HL-60 (cell line): ENCODE measurements at places on chromosomes 12 and 14.

GRCh38 chr12:103880299-103881142, 39.5 kb upstream of the NT5DC3 start:
- DNase-seq, result no peak

- no peak for DNase-seq
Measured at GRCh38 chr12:55935738-55936151, 4.8 kb downstream of the DGKA start.

GRCh38 chr14:21721504-21721903, 47.9 kb upstream of the OR4E1 start:
- DNase-seq, result no peak

GRCh38 chr12:3523058-3523457, 32.1 kb downstream of the PRMT8 start:
- no peak for DNase-seq

DNA sequence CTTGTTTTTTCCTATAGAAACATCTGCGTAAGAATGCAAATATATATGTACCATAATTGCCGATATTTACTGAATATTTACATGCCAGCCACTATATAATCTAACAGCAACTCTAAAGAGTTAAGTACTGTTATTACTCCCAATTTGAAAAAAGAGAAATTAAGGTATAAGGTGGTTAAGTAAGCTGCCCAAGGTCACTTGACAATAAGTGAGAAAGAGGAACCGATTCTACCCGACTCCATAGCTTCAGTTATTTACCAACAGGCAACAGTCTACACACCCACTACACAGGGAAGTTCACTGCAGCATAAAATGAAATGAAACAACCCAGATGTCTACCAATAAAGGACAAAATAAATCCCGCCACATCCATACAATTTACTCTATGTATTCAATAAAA, 1.1 kb downstream of the MIS18BP1 start:
- peak; percentile 77 for DNase-seq

GRCh38 chr14:50397390-50398188, 908 bp upstream of the CDKL1 start:
- DNase-seq, result peak; percentile 54

- no peak for DNase-seq
Measured at GRCh38 chr12:121300083-121300819, 3.7 kb upstream of the CAMKK2 start.

DNA sequence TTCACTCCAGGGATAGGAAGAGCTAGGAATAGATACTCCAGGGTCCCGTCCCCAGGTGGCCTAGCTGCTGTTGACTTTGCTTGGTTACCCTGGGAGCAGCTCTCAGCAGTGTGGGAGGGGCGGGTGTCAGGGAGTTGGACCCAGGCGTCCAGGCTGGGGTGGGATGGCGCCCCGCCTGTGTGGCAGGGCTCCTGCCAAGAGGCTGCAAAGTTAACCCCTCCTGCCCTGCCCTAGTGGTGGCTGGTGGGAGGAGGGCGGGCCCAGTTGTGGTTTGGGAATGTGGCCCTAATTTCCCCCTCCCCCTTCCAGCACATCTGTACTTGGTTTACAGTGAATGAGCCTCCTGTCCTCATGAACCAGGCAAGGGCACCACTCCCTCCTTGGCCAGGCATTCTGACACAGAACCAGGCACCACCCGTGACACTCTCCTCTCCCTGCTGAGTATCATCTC, 1.7 kb upstream of the RARG start:
- no peak for DNase-seq

DNA sequence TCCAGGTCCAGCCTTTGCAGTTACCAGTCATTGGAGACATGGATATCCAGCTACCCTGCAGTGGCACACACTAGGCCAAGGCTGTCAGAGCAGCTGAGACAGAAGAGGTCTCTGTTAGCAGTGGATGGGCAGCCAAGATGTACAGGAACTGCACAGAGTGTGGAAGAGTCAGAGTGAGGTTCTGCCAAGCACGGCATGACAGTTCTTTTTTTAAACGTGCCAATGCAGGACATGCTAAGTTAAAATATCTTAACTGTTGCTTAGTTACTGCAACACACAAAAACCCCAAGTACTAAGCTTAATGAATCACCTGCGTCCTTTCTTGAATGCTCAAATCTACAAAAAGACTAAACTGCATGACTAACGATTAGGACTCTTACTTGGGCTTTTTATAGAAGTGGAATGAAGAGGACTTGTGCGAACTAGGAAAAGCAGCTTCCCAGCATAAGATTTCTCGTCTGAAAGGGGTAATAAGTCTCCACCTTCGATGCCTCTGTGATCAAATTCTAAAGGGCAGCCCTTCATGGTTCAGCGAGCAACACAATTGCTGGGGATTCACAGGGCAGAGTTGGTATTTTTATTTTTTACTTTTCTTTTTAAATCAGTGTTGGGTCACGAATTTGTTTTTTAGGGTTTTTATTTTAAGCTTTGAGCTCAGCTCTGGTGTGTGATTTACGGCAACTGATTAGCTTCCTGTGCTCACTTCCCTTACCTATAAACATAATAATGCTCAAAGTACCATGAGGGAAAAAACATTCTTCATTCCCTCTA, 20.6 kb downstream of the MAPK1IP1L start:
- DNase-seq, result no peak

- DNase-seq, result no peak
Measured at GRCh38 chr14:103803661-103804060, 43.7 kb downstream of the PPP1R13B start.

DNA sequence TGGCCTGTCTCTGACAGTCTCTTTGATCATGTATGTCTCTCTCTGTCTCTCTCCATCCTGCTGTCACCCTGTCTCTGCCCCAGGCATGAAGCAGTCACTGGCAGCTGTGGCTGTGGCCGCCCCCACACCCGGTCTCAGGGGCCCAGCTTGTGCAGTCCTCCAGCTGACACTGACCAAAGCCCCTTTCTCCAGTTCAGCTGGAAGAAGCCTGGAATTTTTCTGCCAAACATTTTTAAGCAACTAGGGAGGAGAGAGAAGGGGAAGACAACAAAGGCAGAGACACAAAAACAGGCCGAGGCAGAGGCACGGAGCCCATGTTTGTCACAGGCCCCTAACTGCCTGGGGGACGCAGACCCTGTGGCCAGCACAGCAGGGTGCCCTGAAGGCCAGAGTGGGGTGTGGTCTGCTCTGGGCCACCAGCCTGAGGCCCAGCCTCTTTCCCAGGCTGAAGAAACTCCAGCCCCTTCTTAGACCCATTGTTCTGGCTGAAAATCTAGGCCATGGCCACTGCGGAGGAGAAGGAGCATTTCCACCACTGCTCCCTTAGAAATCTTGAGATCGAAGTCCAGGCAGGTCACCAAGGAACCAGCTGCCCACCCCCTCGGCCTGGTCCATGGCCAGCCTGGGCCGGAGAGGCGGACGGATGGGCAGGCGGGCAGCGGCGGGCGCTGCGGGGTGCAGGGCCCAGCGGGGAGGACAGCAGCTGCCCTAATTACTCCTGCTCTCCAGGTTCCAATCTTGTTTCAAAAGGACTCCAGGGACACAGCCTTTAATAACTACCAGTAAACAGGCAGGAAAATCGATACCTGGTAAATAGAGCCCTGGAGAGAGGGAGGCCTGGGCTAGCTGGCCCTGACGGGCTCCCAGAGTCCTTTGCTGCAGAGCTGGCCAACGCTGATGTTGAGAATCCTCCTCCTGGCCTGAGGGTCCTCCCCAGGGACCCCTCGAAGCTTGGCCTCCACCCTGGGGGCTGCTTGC, 14.9 kb downstream of the DTX1 start:
- no peak for DNase-seq

DNA sequence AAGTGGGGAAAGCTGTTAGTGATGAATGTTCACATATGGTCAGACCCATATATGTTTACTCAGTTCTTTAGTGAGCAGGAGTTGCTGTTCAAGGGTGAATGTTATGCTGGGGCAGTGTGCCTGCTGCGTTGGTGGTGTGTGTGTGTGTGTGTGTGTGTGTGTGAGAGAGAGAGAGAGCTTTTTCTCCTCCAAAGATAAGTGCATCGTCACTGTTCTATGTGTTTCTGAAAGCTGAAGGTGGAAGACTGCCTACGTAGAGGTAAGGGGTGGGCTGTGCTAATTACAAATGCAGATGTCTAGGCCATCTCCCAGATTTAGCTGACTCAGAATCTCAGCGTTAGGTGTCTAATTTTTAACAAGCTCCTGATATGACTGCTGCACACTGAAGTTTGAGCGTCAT, 10.5 kb downstream of the GABARAPL1 start:
- DNase-seq, result no peak

DNA sequence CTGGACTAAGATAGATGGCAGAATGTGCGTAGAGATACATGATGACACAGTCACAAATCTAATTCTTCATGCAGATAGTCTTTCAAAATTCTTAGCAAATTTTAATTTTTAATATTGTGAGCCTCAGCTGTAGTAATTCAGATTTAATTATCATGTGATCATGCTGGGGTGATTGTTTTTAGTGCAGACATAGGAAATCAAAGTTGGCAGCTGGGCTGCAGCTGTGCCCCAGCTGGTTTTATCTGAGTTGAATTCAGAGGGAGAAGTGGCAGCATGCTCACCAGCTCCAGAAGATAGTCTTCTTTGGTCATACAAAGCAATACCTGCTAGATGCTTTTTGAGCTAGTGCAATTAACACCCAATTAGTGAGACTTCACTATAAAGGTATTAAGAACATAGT, 292.9 kb downstream of the RAD51B start:
- DNase-seq, result no peak

- no peak for DNase-seq
Measured at GRCh38 chr12:5441497-5442236, 9.8 kb downstream of the NTF3 start.

- no peak for DNase-seq
Measured at GRCh38 chr12:121538699-121539061, 42.1 kb downstream of the KDM2B start.

DNA sequence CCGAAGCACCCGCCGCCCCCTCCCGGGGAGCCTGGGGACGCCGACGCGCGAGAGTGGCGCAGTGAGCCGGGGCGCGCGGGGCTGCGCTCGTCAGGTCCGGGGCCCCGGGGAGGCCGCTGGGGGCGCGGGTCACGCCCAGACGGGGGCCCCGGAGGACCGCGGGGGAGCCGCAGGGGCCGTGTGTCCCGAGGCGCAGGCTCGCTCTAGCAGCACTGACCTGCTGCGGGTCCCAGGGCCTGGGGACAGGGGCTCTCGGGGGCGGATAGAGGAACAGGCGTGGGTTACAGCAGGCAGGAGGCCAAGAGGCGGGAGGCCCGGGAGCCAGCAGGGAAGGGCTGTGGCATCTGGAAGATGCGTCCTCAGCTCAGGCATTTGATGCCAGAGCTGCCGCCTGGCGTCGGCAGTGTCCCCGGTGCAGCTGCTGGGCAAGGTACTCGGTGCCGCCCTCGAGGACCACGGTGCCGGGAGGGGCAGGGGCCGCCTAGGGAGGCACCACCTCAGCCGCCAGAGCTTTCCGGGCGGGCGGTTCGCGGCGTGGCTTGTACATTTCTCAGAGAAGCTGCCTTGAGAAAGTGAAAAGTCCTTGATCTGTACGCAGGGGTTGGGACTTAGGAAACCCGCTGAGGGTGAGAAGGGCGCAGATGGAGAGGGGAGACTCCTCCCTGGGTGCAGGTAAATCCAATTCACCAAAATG, 1.2 kb downstream of the WNT5B start:
- DNase-seq, result peak; percentile 17

GRCh38 chr12:109724321-109724892, 10.8 kb downstream of the FAM222A start:
- DNase-seq, result no peak

DNA sequence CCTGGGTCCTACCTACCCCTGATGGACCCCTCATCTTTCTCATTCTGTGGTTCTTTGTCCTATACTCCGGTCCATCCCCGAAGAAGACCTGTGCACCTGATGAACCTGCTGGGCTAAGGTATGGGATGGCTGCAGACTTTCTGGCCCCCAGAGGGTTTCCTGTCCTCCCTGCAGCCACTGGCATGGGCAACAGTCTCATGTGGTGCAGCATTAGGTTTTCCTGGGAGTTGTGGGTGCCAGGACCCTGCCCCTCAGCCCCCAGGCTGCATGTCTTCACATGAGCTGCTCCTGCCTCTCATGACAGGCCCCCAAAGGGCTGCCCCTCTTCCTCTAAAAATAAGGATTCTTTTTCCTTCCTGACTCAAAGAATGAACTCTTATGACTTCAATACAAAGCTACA, 72.3 kb upstream of the GPR68 start:
- DNase-seq, result no peak

DNA sequence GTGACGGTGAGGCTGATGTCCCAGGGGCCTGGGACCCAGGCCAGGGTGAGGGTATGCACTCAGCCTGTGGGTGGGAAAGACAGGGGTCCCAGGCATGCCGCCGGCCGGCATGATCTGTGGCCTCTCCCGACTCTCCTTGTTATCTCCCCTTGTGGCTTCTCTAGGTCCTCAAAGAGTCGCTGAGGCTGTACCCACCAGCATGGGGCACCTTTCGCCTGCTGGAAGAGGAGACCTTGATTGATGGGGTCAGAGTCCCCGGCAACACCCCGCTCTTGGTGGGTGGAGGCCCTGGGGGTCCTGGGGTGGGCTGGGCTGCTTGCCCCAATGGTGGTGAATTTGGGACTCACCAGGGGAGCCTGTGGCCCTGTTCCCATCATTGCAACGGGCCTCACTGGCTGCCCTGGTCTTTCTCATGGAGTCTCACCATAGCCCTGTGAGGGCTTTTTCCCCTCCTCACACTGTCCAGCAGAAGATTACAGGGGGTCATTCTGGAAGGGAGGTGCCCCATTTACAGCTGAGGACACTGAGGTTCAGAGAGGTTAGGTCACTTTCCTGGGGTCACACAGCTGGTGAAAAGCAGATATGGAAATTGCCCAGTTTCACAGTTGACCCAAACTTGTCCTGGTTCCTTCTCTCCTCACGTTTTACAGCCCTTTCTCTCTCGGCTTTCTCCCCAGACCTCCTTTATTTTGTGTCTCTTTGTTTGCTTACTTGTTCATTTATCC, 37.9 kb downstream of the CYP46A1 start:
- no peak for DNase-seq

GRCh38 chr12:87679251-87679650, 349.9 kb downstream of the C12orf50 start:
- no peak for DNase-seq

DNA sequence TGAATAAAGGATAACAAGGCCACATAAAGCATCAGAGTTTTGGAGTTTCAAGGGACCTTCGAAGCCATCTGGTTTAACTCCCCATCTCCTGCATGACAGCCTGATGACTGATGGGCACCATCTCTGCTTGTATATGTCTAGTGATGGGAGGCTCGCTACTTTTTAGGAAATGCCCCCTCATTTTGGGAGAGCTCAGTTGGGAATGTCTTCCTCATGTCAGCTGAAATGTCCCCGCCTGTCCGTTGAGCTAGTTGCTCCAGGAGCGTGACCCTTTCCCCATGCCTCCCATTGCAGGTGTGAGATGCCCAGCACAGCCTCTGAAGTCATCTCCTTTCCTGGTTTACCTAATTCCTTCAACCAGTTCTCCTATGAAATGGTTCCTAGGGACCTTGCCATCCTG, 69.6 kb upstream of the CAPRIN2 start:
- DNase-seq, result no peak

- DNase-seq, result peak; percentile 53
Measured at GRCh38 chr12:26704684-26705460, 128.1 kb downstream of the ITPR2 start.

GRCh38 chr12:5499566-5500330, 67.8 kb downstream of the NTF3 start:
- no peak for DNase-seq

GRCh38 chr14:51912112-51912786, 51.8 kb downstream of the GNG2 start:
- no peak for DNase-seq

- DNase-seq, result no peak
Measured at GRCh38 chr12:99600388-99600787, 47.2 kb upstream of the GARIN6 start.
